Fibroblast of skin of back (primary cell): ENCODE measurements at places on chromosomes 7 and 10.

- no peak for DNase-seq
These were observed 18.7 kb upstream of the KNDC1 start for GRCh38 chr10:133141144-133141957.

GRCh38 chr7:99054781-99055180, 89.1 kb downstream of the SMURF1 start:
- DNase-seq = no peak

DNA sequence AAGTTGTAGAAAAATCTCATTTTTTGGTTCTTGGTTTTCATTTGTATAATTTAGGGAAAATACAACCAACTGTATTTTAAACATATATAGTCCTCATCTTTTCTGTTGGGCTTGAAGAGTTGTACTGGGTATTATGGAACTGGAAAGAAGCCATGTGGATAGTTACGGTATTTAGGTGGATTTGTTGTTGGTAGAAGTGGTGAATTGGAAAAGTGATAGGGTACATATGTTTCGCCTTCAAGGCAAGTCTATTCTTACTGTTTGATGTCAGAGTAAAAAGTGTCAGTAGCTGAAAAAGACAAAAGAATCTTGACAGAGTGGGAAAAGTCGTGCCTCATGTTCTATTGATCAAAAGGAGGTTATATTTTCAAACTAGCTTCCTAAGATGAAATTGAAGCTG, 64.6 kb downstream of the GBF1 start:
- no peak for DNase-seq

GRCh38 chr7:582081-582835, 62.6 kb upstream of the PDGFA start:
- DNase-seq = no peak

- DNase-seq = no peak
These were observed 621 bp upstream of the CAV1 start for GRCh38 chr7:116524221-116524608.

DNA sequence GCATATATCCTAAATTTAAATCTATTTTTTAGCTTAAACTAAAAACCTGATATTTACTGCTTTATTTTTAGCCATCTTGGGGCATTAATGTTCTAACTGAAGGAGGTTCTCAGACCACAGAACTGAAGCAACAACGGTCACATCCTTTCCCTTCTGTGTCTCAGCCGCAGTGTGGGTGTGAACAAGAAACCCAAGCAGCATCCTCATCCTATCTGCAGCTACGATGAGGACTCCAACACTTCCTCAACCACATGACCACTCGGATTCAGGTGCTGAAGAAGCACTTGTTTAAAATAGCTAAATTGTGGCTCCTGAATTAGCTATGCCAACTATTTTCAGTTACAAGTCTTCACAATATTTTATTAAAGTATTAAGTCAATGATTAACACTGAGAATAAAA, 5.3 kb downstream of the ESYT2 start:
- DNase-seq = no peak

DNA sequence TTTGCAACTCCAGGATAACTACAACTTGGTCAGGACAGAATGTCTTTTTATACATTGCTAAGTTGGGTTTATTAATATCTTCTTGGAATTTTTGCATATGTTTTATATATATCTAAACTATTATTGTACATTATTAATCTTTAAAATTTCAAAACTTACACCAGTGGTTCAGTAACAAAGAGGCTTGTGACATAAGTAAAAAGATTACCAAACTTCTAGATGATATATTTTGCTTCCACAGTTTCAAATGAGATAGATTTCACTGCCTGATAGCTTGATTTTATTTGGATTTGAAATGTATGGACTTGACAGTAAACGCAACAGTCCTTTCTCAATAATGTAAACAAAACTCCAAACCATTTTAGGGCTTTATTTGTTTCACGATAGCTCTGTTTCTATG, 701.2 kb upstream of the IGFBP3 start:
- no peak for DNase-seq

DNA sequence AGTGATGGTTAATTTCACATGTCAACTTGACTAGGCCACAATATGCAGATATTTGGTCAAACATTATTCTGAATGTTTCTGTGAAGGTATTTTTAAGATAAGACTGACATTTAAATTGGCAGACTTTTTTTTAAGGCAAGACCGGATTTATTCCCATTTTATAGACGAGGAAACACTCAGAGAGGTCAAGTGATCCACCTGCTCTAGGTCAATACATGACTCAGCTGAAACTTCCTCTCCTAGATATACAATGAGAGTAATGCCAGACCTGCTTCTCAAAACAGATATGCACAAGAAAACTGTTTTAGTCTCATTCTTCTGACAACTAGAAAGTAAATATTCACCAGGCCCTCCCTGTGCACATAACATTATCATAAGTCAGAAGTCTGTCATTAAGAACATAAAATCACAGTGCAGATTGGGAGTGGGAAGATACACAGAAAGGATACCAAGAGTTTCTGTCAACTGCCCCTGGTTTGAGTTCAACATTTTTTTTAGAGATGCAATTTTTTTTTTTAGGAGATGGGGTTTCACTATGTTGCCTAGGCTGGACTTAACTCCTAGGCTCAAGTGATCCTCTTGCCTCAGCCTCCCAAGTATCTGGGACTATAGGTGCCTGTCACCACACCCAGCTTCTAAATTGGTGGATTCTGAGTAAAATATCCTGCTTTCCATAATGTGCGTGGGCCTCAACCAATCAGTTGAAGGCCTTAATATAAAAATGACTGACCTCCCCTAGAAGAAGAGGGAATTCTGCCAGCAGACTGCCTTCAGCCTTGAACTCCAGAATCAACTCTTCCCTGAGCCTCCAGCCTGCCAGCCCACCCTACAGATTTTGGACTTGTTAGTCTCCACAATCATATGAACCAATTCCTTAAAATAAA, 121.4 kb downstream of the ZFAND4 start:
- no peak for DNase-seq

DNA sequence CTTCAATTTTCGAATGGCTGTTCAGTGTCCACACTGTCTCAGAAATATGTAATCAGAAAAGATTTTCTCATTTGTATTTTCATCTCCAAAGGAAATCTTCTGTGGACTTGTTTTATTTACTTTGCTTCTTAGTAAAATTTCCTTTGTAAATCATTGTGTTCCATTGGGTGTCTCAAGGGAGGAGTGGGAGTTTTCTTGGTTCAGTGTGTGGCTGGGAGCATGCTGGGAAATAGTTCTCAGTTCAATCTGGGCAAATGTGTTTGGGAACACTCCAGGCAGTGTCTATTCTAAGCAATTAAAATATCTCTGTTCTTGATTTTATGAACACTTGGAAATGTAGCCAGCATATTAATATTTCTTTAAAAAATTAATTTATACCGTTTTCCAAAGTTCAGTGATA, 1019.8 kb downstream of the CNTNAP2 start:
- DNase-seq = no peak

DNA sequence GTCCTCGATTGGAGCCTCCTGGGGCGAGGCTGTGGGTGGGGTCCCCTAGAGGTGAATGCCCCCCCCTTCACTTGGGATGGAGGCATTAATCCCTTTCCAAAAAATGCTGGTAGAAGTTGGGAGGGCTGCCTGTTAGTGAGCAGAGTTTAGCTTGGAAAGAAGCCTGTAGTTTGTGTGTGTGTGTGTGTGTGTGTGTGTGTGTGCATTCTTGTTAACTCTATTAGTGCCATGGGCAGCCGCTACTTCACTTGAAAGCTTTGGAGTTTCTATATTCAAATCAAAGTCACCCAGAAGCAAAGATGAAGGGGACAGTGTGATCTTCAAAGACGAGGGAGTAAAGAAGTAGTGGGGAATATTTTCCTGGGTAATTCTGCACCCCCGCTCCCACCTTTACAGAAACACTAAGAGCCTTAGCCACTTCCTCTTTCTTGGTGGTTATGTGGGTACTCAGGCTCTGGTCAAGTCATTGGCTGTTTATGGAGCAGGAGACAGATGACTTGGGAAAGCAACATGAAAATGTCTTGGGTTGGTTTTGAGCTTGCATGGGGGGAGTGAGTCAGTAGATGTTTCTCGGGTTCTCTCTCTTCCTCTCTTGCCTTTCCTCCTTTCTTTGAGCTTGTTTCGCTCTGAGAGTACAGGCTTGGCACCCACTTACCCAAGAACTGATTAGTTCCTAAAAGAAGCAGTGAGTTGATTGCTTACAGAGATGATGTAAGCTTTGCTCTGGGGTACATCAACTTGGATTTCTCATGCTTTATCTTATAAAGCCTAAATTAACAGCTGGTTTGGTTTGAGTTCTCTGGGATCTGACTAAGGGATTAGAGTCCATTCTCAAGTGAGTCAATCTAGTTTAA, 35.9 kb downstream of the TCF7L2 start:
- DNase-seq = peak; percentile 63

- no peak for DNase-seq
These were observed 40.4 kb upstream of the EPHB6 start for GRCh38 chr7:142814451-142814850.

GRCh38 chr7:91645542-91645941, 235.0 kb downstream of the MTERF1 start:
- no peak for DNase-seq

DNA sequence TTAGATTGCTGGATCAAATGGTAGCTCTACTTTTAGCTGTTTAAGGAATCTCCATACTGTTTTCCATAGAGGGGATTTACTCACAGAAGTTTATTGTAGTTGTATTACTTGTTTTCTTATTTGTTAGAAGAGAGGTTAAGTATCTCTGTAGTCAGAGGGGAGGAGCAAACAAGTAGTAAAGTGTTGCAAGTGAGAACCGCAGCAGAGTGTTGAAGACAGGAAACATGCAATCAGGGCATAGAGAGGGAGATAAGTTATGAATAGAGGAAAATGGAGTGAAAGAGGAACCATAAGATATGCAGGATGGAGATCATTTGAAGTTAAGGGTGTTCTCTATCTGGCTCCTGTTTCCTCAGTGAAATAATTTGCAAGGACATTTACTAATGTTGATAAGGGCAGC, 331.4 kb upstream of the TMEM229A start:
- DNase-seq = no peak

DNA sequence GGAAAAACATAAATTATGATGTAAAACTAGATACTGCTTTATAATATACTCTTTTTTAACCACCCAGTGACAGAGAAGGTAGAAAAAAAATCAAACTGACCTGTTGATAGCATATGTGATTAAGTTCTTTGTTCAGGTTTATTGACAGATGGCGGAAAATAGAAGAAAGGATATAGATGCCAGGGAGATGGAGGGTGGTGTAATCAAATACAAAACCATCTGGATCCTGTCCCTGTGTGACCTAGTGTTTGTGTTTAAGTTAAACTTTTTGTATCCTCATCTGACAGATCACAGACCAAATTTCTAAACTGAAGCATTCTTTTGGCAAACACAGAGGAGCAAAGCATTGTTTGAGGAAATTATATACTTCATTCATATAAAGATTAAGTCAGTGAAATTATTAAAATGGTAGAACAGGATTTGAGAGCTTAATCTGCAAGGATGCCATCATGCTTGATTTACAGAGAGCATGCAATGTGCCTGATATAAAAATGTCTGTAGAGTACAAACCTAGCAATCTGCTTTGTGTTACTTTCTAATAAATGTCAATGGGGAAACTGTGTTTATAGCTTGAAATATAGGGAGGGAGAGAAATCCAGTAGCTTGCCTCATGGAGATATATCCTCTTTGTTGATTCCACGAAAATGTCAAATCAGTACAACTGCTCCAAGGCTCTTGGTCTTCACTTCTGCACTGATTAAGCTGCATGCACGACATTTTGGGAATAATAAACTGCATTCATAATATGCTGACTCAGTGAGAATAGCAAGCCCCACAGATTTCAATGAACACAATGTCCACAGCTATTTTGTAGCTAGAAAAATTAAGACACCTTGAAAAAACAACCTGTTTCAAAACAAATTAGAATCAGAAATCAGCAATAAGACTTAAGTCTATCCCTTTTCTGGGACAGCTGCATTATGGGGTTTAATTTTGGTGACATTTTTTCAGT, 39.0 kb downstream of the SEM1 start:
- DNase-seq = no peak

DNA sequence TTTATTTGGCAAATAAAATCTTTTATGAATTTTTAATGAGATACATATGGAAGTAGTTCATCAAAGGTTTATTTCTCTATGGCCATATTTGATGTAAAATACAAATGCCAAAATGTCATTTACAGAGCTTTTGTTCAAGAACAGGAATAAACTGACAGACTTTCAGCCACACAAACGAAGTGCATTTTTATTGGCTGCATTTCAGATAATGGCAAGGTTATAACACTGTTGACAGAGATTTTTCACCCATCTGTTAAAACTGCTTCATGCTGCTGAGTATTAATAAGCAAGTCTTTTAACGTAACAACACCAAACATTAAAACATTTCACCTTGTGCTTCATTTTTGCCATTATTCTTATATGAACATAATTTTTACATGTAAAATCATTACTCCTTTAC, 254.4 kb downstream of the ANKRD7 start:
- no peak for DNase-seq

DNA sequence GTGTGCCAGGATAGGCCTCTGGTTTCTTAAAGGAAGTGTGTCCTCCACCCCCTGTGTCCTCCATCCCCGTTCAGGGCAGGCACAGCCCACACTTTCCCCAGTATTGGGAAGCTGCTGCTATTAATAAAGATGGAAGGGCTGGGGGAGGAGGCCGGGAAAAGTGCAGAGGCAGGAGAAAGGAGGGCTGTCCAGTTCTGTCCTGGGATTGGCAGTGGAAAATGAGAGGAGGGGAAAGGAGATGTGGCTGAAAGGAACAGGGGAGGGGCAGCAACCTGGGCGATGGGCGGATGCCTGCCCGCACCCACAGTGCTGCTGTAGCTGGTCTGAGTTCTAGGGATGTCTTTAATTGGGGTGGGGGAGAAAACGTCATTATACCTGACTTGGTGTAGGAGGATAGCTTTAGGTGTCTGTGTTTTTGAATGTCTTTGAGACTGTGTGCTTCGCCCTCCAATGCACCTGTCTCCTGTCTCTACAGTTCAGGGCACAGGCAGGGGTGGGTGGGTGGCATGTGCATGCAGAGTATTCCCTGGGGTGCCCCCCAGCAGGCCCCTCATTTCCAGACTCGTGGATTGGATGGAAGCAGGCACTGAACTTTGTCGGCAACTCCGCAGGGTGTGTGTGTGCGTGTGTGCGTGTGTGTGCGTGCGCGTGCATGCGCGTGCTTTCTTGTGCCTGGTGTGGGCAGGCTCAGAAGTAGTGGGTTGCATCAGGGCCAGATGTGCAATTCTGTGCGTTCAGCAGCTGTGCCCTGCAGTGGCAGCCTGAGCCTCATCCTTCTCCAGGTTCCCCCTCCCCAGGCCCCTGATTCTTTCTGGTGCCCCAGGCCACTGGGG, 2.5 kb downstream of the TRIM8 start:
- no peak for DNase-seq

- DNase-seq = no peak
These were observed 401.0 kb downstream of the PHF14 start for GRCh38 chr7:11374629-11375028.

DNA sequence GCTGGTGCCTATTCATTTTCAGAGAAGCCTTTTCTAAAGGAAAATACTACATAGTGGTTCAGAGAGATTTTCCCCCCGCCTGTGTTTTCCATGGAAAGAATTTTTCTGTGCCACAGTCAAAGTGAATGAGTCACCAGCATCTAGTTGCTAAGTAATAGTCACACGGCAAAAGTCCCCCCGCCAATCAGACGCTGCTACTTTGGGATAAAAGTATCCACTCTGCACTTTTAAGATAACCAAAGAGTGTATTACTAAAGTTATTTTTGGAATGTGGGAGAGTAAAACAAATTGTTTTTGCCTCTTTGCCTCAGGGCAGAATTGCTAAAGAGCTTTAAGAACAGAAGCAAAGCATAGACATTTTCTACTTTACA, 23.5 kb downstream of the ABLIM1 start:
- DNase-seq = peak; percentile 98
